ENCODE measurements at places on chromosomes 12 and 14. TPM values are rescaled to one million over a fixed set of nuclear protein-coding genes. Genes with fewer than 3 reads are reported as not detected.

The KLRB1 gene
- total RNA-seq = not detected

The RND1 gene
- total RNA-seq = 7.6 TPM

The FIGNL2 gene
- total RNA-seq = not detected

The HOXC12 gene
- 0.33 TPM for total RNA-seq

The KRT77 gene
- total RNA-seq = not detected

The M6PR gene
- total RNA-seq = 112 TPM

The VPS29 gene
- 114 TPM for total RNA-seq

The AQP6 gene
- total RNA-seq = not detected

The NPAS3 gene
- 1.2 TPM for total RNA-seq

The RD3L gene
- total RNA-seq = not detected

The PIK3C2G gene
- not detected for total RNA-seq

The CCDC88C gene
- 19.7 TPM for total RNA-seq

The STXBP6 gene
- 0.40 TPM for total RNA-seq

The OR4N5 gene
- total RNA-seq = not detected

The ZDHHC22 gene
- 0.15 TPM for total RNA-seq

The AKT1 gene
- total RNA-seq = 196 TPM

The TSPAN19 gene
- total RNA-seq = not detected

The KRT75 gene
- total RNA-seq = 38.5 TPM
